ENCODE measurements at places on chromosomes 16 and 17. TPM values are rescaled to one million over a fixed set of nuclear protein-coding genes. Genes with fewer than 3 reads are reported as not detected.

Gene TBC1D3C
- total RNA-seq, result not detected

GRCh38 chr16:78098595-78099270, 721 bp upstream of the WWOX start:
- peak overlapping the region; percentile 86 for H3K27ac ChIP-seq
- no peaks in the 10 kb centered on the region for H3K36me3 ChIP-seq
- H3K4me3 ChIP-seq, result peak overlapping the region; percentile 88
- DNase-seq, result peak; percentile 22
- no peaks in the 10 kb centered on the region for H3K27me3 ChIP-seq
- peaks cover 4% of the 10 kb centered on the region for H3K4me1 ChIP-seq

- DNase-seq, result no peak
- peak overlapping the region; percentile 97 for H3K27ac ChIP-seq
- peaks cover 25% of the 10 kb centered on the region for H3K4me1 ChIP-seq
- H3K36me3 ChIP-seq, result no peaks in the 10 kb centered on the region
Measured at GRCh38 chr17:3666516-3666915, 1.9 kb downstream of the TAX1BP3 start.

GRCh38 chr16:70298988-70299938, at the start of gene DDX19B:
TSS of gene DDX19B (plus strand) at chr16:70299186. CDS start at chr16:70299298, 112 bp downstream.
- H3K27me3 ChIP-seq, result no peaks in the 10 kb centered on the region
- H3K4me1 ChIP-seq, result peaks cover 11% of the 10 kb centered on the region
- H3K27ac ChIP-seq, result peak within 1 kb of the TSS; percentile 96
- no peaks in the 10 kb centered on the region for H3K36me3 ChIP-seq
- H3K4me3 ChIP-seq, result peak within 1 kb of the TSS; percentile 81

DNA sequence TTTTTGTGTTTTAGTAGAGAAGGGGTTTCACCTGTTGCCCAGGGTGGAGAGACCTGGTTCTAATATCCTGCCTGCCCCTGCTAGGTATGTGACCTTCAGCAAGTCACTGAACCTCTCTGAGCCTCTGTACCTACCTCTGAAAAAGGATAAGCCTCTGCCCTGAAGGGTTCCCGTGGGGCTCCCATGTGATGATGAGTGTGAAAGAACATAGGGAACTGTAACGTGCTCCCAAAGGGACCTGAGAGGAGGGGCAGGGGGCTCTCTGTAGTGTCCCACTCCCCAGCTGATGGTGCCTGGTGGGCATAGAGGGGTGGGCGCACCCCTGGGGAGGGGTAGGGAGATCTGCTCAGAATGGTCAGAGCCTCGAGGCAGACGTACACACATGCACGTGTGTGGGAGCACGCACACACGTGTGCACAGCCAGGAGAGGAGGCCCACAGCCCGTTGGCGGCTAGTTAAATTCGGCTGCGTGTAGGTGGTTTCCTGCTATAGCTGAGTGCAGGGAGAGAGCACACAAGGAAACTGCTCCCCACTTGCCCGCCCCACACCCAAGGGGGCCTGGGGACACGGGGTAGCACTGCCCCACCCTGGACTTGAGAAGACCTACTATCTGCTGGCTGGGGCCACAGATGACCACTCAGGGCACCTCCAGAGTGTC, 6.7 kb downstream of the KCNH4 start:
- no peaks in the 10 kb centered on the region for H3K4me1 ChIP-seq
- H3K36me3 ChIP-seq, result no peaks in the 10 kb centered on the region
- H3K4me3 ChIP-seq, result no peak overlapping the region
- H3K27ac ChIP-seq, result no peak overlapping the region

GRCh38 chr17:71496552-71496951, 624.3 kb upstream of the SOX9 start:
- H3K36me3 ChIP-seq, result no peaks in the 10 kb centered on the region
- no peak for DNase-seq
- no peak overlapping the region for H3K27ac ChIP-seq
- no peak overlapping the region for H3K4me3 ChIP-seq
- no peaks in the 10 kb centered on the region for H3K27me3 ChIP-seq
- H3K4me1 ChIP-seq, result no peaks in the 10 kb centered on the region

Gene PLA2G15
- total RNA-seq, result 3.5 TPM

DNA sequence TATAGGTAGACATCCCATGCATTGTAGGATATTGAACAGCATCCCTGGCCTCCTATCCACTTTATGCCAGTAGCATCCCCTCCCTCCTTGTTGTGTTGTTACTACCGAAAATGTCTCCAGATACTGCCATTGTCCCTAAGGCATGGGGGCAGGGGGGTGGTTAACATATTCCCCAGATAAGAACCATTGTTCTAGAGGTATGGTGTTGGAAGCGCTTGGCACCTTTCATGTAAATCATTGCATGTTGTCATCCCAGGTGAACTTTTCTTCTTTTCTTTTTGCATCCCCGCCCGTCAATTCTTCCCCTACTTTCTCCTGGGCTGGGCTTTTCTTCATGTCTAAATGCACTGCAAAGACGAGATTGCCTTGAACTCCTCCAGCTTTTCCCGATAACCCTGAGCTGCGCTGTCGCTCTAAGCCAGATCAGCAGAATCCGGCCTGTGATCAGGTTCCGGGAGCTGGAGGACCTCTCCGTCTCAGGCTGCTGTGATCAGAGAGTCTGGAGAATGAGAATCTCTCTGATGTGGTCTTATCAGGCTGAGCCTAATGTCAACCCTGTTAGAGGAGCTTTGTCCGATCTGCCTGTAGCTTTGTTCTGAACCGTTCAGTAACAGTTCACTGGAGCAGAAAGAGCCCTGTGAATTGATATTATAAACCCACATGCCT, 76.2 kb downstream of the RBFOX1 start:
- H3K4me1 ChIP-seq, result no peaks in the 10 kb centered on the region
- DNase-seq, result no peak
- H3K27me3 ChIP-seq, result no peaks in the 10 kb centered on the region
- no peak overlapping the region for H3K27ac ChIP-seq
- no peak overlapping the region for H3K4me3 ChIP-seq

- H3K27me3 ChIP-seq, result no peaks in the 10 kb centered on the region
- peaks cover 69% of the 10 kb centered on the region for H3K36me3 ChIP-seq
- no peak overlapping the region for H3K4me3 ChIP-seq
- no peaks in the 10 kb centered on the region for H3K4me1 ChIP-seq
- DNase-seq, result no peak
Measured at GRCh38 chr17:76085066-76085730, 6.2 kb downstream of the ZACN start.

Gene ALDH3A1
- not detected for total RNA-seq

DNA sequence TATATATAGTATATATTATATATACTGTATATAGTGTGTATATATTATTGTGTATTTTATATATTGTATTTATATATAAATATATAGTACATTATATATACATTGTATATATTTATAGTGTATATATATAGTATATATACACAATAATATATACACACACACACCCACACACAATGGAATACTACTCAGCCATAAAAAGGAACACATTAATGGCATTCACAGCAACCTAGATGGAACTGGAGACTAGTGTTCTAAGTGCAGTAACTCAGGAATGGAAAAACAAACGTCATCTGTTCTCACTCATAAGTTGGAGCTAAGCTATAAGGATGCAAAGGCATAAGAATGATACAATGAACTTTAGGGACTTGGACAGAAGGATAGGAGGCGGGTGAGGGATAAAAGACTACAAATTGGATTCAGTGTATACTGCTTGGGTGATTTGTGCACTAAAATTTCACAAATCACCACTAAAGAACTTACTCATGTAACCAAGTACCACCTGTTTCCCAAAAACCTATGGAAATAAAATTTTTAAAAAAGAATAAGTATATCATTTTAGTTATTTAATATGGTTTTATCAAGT, 201.9 kb upstream of the CDH11 start:
- no peak overlapping the region for H3K4me3 ChIP-seq
- no peak overlapping the region for H3K27ac ChIP-seq
- no peak for DNase-seq
- no peaks in the 10 kb centered on the region for H3K4me1 ChIP-seq

DNA sequence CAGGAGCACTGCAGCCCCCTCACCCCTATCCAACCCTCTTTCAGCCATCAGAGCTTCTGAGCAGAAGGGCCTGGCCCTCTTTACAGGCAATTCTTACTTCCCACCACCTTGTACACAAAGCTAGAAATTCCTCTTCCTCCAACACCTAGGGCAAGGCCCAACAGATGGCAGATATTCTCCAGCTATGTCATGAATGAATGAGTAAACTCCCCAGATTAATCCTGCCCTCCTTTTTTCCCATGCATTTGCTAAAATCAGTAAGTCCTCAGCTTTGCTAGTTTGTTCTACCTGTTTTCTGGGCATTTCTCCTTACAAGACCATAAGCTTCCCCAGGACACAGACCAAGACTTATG, 20.4 kb upstream of the MRPS23 start:
- no peak overlapping the region for H3K4me3 ChIP-seq
- DNase-seq, result no peak
- H3K36me3 ChIP-seq, result no peaks in the 10 kb centered on the region
- no peak overlapping the region for H3K27ac ChIP-seq
- no peaks in the 10 kb centered on the region for H3K27me3 ChIP-seq

GRCh38 chr17:81339191-81339533, 44.1 kb upstream of the SLC38A10 start:
- H3K36me3 ChIP-seq, result no peaks in the 10 kb centered on the region
- H3K27ac ChIP-seq, result peak overlapping the region; percentile 98
- H3K4me1 ChIP-seq, result peaks cover 34% of the 10 kb centered on the region

Gene LPCAT2
- total RNA-seq, result 3.7 TPM

DNA sequence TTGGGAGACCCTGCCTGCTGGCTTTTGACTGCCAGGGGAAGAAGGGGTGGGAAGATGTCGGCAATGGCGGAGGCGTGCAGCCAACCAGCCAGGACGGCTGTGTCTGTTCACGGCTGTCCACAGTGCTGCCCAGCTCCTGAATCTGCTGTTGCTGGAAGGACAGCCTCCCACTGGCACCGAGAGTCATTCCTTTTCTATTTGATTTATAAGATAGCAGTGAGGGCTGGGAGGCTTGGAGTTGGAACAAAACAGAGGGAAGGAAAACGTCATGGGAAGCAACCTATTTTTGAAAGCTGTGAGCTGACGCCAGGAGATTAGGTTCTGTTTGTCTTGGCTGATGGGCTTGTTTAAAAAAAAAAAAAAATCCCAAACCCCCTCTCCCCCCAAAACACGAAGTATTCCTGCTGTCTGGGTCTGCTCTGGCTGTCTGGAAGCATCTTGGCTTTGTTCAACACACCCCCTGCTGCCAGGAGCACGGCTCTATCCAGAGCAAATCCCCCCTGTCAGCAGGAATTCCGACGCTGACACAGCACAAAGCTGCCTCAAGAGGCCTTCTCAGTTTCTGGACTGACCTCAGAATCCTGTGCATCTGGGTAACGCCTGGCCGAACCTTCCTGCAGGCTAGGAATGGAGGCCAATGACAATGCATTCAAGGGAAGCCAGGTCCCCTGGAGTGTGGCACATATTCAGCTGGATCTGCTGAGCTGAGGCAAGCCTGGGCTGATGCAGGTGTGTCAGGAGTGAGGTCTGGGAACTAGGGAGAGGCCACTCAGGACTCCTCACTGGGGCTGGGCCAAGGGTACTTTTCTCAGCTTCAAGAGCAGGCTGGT, 41.0 kb upstream of the SREBF1 start:
- H3K4me1 ChIP-seq, result peaks cover 27% of the 10 kb centered on the region
- H3K4me3 ChIP-seq, result no peak overlapping the region
- peak; percentile 86 for DNase-seq
- no peaks in the 10 kb centered on the region for H3K27me3 ChIP-seq
- no peaks in the 10 kb centered on the region for H3K36me3 ChIP-seq

GRCh38 chr16:61371881-61372280, 664.4 kb downstream of the CDH8 start:
- no peaks in the 10 kb centered on the region for H3K27me3 ChIP-seq
- H3K36me3 ChIP-seq, result no peaks in the 10 kb centered on the region
- no peak overlapping the region for H3K27ac ChIP-seq
- H3K4me3 ChIP-seq, result no peak overlapping the region
- no peaks in the 10 kb centered on the region for H3K4me1 ChIP-seq
- no peak for DNase-seq

Gene GFAP
- total RNA-seq, result 0.12 TPM

GRCh38 chr17:18356624-18357023, 6.7 kb downstream of the SHMT1 start:
- H3K4me3 ChIP-seq, result no peak overlapping the region
- no peaks in the 10 kb centered on the region for H3K36me3 ChIP-seq
- peak overlapping the region; percentile 44 for H3K27ac ChIP-seq
- DNase-seq, result no peak
- H3K27me3 ChIP-seq, result no peaks in the 10 kb centered on the region

Gene ZMYND15
- total RNA-seq, result 3.2 TPM

Gene TEKT5
- total RNA-seq, result not detected

DNA sequence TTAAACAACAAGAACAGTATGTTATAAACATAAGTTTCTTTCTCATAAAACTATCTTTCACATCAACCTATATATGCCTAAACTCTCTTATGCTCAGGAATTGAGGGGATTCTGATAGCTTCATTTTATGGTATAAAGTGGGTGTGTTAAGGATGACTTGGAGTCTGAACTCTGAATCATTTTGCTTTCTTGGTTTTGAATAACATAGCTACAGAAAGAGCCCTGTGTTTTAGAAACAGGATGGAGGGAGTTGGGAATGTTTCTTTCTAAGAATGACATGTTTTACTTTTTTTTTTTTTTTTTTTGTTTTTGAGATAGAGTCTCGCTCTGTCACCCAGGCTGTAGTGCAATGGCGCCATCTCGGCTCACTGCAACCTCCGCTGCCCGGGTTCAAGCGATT, 50.1 kb downstream of the RHOT1 start:
- H3K27me3 ChIP-seq, result no peaks in the 10 kb centered on the region
- no peak overlapping the region for H3K4me3 ChIP-seq
- no peak for DNase-seq
- peaks cover 1% of the 10 kb centered on the region for H3K36me3 ChIP-seq
- no peak overlapping the region for H3K27ac ChIP-seq

Gene TPSD1
- not detected for total RNA-seq

DNA sequence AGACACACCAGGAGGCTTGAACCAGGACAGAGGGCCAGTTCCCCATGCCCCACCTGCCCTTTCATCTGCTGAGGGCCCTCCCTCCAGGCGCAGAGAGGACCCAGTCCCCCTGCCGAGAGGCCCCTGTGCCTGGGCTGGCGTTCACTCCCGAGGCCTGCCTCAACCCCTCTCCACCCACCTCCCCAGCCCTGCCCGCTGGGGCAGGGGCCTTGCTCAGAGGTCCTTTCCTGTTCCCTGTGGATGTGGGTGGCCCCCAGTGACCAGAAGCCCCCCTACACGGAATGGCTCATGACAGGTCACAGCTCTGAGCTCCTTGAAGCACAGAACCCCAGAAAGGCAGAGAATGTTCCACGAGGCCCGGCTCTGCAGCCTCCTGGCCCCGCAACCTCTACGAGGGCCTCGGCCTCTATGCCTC, 6.7 kb downstream of the TMC6 start:
- no peaks in the 10 kb centered on the region for H3K27me3 ChIP-seq
- no peak for DNase-seq
- no peak overlapping the region for H3K4me3 ChIP-seq
- H3K4me1 ChIP-seq, result no peaks in the 10 kb centered on the region
- no peaks in the 10 kb centered on the region for H3K36me3 ChIP-seq

Gene KRTAP3-1
- not detected for total RNA-seq

- H3K27ac ChIP-seq, result no peak overlapping the region
- no peaks in the 10 kb centered on the region for H3K36me3 ChIP-seq
- no peak overlapping the region for H3K4me3 ChIP-seq
- no peaks in the 10 kb centered on the region for H3K4me1 ChIP-seq
Measured at GRCh38 chr17:77815127-77815905, 143.2 kb upstream of the TNRC6C start.

- no peaks in the 10 kb centered on the region for H3K27me3 ChIP-seq
- DNase-seq, result no peak
- no peak overlapping the region for H3K4me3 ChIP-seq
- no peaks in the 10 kb centered on the region for H3K36me3 ChIP-seq
- no peaks in the 10 kb centered on the region for H3K4me1 ChIP-seq
Measured at GRCh38 chr16:24349320-24349719, 93.2 kb downstream of the CACNG3 start.

Gene PIGL
- total RNA-seq, result 21.3 TPM

Gene C17orf78
- not detected for total RNA-seq

Gene CD300H
- not detected for total RNA-seq
